ENCODE measurements at places on chromosomes 2 and 18.

DNA sequence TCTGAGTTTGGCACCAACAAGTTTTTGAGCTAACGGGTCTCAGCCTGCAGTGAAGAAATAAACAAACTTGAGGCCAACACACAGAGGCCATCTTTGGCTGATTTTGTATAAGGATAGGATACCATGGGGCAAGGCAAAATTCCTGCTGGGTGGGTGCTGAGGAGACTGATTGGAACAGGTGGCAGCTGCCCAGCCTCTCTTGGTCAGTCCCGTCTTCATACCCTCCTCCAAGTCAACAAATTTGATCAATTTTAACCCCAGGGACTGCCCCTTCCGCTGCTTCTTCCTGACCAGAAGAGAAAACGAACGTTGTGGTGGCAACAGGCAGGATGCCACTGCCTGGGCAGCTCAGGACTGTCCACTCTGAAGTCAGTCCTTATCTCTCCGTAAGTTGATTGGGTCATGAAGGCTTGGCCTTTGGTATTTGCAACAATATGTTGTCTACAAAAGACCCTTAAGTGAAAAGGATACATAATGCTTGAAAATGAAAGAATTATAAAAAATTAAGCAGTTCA, 139.3 kb downstream of the SPP2 start:
- no peak for DNase-seq

DNA sequence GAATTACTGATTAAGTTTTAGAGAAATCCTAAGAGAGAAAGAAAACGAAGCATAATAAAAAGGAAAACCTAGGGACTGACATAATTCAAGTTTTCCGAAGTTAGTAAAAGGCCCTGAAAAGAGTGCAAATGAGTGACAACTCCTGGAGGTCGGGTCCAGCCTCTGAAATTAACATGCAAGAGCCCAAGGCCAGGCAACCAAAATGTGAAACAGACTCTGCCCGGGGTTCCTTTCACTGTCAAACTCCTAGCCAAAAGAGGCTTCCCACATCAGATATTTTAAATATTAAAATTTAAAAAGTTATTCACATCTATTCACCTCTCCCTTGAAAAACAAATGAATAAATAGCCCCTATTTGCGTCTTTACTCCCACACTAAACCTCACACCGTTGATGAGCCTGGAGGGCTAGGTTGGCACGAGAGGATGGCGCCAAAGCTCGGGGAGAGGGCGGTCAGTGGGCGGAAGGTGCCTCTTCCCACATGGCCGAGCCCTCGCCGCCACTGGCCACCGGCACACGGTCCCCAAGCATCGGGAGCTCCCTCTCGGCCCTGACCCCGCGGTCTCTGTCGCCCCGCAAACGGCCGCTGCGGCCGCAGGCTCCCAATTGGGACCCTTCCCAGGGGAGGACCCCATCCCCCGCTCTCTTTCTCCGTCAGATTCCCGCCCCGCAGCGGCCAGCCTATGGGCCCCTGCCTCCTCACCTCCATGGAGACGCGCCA, 630 bp downstream of the PPM1G start:
- DNase-seq, result no peak

- DNase-seq, result no peak
Observed at GRCh38 chr2:174342686-174343342, 8.1 kb downstream of the SP9 start.

GRCh38 chr18:6107794-6108193, 212.5 kb upstream of the TMEM200C start:
- DNase-seq, result no peak

DNA sequence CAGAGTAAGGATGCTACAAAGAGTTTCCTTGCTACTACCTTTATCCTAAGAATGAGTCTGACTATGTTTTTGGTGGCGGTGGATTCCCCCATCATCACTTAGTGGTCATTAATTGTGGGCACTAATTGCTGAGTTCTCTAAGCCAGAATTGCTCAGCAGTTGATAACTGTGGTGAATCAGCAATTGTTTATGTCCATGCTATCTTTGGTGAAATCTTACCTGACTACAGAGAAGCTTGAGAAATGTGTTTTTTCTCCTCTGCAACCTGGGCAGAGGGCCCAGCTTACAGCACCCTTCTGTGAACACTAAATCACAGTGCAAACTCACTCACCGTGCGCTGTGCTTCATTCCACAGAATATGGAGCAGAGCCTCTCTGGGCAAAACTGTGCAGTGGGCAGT, 683.6 kb downstream of the CNTNAP5 start:
- DNase-seq, result no peak

- DNase-seq, result no peak
Observed at GRCh38 chr2:74715880-74716279, 61.8 kb downstream of the SEMA4F start.

DNA sequence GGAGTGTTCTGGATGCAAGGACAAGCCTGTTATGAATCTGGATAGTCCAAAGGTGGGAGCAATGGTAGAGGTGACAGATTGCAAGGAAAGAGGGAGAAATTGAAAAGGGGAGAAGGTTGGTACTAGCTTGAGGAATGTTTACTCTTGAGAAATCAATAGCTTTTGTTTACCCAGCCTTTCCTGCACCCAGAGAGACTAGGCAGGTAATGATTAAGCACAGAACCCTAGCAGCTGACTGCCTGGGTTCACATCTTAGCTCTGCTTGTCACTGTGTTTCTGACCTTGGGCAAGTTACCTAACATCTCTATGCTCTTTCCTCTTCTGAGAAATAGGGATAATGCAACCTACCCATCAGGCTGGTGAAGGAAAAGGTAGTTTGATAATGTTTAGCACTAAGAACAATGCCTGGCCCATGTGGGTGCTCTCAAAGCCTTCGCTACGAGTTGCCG, 178.6 kb downstream of the MGAT5 start:
- DNase-seq, result no peak

DNA sequence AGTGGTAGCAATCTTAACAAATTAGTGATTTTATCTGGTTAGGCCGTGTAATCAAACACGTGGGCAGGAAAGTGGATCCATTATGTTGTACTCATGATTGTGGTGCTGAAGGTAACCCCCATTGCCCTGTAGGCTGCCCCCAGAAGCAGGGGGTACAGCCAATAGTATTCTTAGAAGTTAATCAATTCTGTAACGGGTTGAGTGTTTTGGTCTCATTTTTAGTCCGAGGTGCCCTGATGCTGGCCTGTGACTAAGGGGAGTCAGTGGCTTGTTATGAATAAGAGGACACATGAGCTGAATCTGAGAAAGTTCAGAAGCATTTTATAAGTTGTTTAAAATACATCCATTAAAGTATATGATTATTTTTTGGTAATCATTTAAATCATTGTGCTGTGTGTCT, 8.6 kb downstream of the EPAS1 start:
- DNase-seq, result no peak

DNA sequence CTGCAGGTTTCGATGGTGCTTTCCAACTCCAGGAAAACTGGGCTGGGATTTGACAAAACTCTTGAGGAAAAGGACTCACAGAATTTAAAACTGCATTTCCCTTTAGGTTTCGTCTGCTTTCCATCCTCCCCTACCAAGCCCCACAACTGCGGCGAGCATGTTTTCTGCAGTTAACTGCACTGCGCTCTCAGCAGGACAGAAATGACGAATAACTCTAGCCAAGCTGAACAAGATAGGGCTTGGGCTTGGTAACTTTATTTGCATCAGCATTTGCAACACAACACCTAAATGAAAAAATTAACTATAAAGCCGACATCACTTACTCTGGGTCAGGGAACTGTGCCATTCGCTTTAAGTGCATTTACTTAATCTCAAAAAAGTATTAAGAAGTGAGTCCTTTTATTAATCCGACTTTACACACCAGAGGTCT, 669 bp upstream of the PIKFYVE start:
- DNase-seq, result no peak

All from aorta (tissue), 5 donors.